Frontal cortex (tissue), 4 donors: ENCODE measurements at places on chromosomes 7 and 10.

DNA sequence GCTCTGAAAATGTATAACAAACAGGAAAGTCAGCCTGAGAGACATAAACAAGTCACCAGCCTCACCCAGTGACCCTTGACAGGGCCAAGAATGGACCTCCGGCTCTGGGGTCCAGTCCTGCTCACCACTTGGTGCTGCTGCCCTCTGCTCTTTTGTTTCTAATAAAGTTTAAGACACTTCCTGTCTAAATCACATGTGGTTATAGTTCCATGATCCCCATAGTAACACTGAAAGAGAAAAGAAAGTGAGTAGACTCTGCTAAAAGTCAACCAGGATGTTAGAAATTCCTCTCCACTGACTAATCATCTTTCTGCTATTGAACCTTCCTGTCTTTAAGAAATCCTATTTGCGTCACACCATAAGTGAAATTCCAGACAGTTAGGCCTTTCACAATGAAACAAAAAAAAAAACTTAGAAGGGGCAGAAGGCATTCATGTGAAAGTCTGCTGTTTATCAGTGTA lies 179.2 kb upstream of the BET1 start:
- no peak for DNase-seq

- DNase-seq, result no peak
Measured at GRCh38 chr7:87391020-87391701, 45.7 kb downstream of the CROT start.

DNA sequence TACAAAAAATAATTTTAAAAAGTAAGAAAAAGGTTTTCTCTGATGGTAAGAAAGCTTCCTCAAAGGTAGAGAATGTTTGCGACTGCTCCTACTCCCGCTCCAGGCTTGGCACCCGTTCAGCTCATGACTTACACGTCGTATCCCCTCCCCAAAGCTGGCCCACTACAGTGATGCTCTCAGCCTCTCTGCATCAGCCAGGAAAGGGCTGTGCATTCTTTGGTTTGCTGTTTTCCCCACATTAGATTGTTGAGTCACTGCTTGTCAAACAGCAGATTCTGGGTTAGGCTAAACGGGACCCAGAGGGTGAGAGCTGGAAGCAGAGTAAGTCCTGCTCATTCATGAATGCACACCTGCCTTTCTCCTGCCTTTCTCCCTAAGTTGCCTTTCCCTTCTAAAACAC lies 54.7 kb upstream of the NMT2 start:
- no peak for DNase-seq

DNA sequence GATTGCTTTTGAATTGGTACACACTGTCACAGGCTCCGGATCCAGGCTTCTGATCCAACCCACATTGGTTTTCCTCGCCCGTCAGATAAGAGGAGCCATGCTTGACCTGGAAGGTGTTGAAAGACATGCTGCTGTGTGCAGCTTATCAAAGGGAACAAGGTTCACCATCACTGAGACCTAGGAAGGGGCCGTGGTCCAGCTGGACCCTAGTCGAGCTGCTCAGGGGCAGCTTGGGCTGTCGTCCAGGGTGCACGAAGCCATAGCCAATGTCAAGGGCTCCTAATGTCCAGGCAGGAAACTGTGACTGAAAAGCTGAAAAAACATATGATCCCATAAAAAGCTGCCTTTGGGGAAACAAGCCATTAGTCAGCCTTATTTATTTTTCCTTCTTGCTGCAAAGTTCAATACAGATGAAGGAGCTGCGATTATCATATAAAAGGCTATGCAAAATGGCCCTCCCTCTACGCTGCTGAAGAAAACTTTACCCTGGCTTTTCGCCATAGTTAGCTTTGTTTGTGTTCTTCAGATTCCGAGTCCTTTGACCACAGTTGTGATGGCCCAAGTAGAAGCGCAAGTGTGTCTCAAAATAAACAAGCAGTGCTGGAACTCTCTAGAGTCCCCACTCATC lies 118.0 kb downstream of the CREB5 start:
- no peak for DNase-seq

DNA sequence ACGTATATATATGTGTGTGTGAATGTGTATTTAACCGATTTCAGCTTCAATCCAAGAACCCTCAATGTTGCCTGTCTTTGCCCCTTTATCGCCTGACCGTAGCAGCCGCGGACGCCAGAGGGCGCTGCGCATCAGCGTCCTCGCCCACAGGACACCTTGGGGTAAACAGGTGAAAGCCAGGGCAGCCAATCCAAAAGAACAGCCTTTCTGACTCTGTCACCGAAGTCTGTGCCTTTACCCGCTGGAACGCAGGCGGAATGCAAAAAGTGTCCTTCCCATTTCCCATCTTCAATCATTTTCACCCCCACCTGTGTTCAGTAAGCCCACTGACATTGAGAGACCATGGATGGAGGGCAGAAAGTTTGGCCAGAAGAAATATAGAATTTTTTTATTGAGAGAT lies 3.6 kb downstream of the NXPH1 start:
- DNase-seq, result peak; percentile 40

GRCh38 chr10:26437637-26438461 lies at the start of gene APBB1IP:
APBB1IP (plus strand) TSS chr10:26438341; CDS start chr10:26492327, 53,986 bp downstream.
- DNase-seq, result peak; percentile 15

- DNase-seq, result no peak
Measured at GRCh38 chr7:51144178-51144577, 172.4 kb downstream of the COBL start.

DNA sequence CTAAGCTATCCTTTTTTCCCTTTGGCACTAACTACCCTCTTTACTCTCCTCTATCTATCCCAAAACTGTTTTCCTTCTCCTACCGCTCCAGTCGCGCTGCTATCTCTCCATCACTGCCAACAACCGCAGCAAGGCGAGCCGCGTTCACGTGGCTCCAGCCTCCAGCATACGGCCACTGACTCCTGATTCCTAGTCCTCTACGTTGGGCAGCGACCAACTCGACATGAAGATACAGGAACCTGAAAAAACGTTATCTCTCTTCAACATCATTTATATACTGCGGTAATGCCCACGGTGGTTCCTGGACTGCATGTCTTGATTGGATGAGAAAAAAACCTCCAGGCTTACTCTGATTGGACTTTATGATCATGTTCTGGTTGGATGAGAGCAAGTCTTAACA lies 129.5 kb downstream of the ZNF716 start:
- DNase-seq, result no peak
